ENCODE measurements at places on chromosomes 2 and 18. TPM values are rescaled to one million over a fixed set of nuclear protein-coding genes. Genes with fewer than 3 reads are reported as not detected.

The ERFE gene
- polyA plus RNA-seq = 0.27 TPM

The VWA3B gene
- polyA plus RNA-seq = not detected

DNA sequence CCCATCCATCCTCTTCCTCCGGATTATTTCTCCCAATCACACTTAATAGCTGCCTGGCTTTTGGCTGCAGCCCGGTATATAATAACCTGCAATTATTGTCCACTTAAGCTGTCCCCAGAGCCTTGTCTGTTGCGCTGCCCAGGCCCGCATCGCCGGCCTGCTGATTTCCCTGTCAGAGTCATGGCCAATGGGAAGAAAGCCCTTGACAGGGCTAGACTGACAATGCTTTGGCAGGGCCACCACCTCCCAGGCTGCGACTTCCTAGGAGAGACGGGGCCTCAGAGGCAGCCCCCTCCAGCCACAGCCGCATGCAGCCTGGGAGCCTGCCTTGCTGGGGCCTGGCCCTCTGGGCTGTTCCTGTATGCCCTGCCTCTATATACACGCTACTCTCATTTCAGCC lies 10.0 kb upstream of the CELF4 start:
- H3K4me3 ChIP-seq = no peak overlapping the region
- H3K36me3 ChIP-seq = no peaks in the 10 kb centered on the region
- no peak for DNase-seq
- H3K27ac ChIP-seq = no peak overlapping the region

GRCh38 chr2:168357797-168358472 lies 98.1 kb upstream of the CERS6 start:
- H3K27ac ChIP-seq = no peak overlapping the region
- no peaks in the 10 kb centered on the region for H3K4me1 ChIP-seq
- no peaks in the 10 kb centered on the region for H3K27me3 ChIP-seq
- H3K4me3 ChIP-seq = no peak overlapping the region
- no peaks in the 10 kb centered on the region for H3K36me3 ChIP-seq

DNA sequence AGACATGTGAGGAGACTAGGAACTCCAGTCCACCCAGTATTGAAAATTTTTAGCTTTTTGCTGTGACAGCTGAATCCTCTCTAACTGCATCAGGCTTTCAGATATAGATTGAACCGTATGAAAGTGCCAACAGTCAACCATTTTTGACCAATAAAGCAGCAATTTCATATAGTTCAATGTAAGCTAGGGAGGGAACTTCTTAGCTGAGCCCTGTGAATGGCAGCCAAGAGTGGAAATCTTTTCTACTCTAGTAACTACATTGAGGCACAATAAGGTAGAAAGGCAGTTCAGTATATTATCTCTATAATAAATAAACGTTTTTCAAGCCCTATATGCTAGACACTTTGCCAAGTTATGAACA lies 96.3 kb upstream of the TANK start:
- no peak for DNase-seq
- H3K4me1 ChIP-seq = peaks cover 13% of the 10 kb centered on the region
- H3K27ac ChIP-seq = no peak overlapping the region
- H3K36me3 ChIP-seq = no peaks in the 10 kb centered on the region
- no peak overlapping the region for H3K4me3 ChIP-seq
- no peaks in the 10 kb centered on the region for H3K27me3 ChIP-seq

The SERPINB4 gene
- polyA plus RNA-seq = 0.52 TPM

Measured in keratinocyte (primary cell).